MCF 10A (cell line): ENCODE measurements at places on chromosomes 12 and 14.
A peak's percentile ranks its signal among the peaks of the same experiment; 100 is the strongest.

- no peak for DNase-seq
- H3K27me3 ChIP-seq: peaks cover 41% of the 10 kb centered on the region
- no peaks in the 10 kb centered on the region for H3K4me1 ChIP-seq
- H3K36me3 ChIP-seq: peaks cover 6% of the 10 kb centered on the region
Measured at GRCh38 chr14:101505236-101505970, 55.9 kb upstream of the DIO3 start.

DNA sequence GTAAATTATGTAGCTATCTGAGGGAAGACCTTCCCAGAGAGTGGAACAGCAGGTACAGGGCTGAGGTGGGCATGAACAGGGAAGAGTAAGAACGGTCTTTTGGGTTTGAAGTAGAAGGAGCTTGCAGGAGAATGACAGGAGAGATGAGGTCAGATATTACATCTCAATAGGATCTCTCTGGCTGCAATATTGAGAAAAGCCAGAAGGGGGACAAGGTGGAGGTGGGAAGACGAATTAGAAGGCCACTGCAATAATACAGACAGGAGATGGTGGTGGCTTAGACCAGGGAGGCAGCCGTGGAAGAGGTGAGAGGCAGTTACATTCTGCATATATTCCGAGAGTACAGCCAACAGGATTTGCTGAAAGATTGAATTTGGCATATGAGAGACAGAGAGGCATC, 310.2 kb downstream of the APAF1 start:
- no peaks in the 10 kb centered on the region for H3K27me3 ChIP-seq
- no peak overlapping the region for H3K27ac ChIP-seq
- H3K4me1 ChIP-seq: no peaks in the 10 kb centered on the region
- H3K36me3 ChIP-seq: peaks cover 4% of the 10 kb centered on the region

- no peak for DNase-seq
- H3K27me3 ChIP-seq: no peaks in the 10 kb centered on the region
- H3K27ac ChIP-seq: no peak overlapping the region
- H3K36me3 ChIP-seq: no peaks in the 10 kb centered on the region
Measured at GRCh38 chr14:53529519-53529918, 376.4 kb upstream of the DDHD1 start.

- no peak overlapping the region for H3K4me3 ChIP-seq
- H3K27ac ChIP-seq: no peak overlapping the region
- no peaks in the 10 kb centered on the region for H3K36me3 ChIP-seq
- no peaks in the 10 kb centered on the region for H3K4me1 ChIP-seq
Measured at GRCh38 chr14:41606282-41606531, 469 bp upstream of the LRFN5 start.

DNA sequence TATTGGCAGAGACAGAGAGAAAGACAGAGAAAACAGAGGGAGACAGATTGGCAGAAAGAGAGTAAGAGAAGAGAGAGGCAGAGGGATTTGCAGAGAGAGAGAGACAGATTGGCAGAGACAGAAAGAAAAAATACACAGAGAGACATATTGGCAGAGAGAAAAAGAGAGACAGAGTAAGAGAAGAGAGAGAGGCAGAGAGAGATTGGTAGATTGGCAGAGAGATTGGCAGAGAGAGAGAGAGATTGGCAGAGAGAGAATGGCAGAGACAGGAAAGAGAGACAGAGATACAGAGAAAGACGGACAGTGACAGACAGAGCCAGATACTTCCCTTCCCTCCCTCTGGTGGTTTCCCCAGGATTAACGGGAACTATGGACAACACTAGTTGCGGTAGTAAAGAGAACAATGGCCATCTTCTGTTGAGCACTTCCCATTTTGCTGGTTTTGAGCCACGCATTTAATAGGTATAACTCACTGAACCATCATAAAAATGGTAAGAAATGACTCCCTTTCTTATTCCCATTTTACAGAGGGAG, 2.6 kb upstream of the NOS1 start:
- no peak overlapping the region for H3K4me3 ChIP-seq
- H3K36me3 ChIP-seq: no peaks in the 10 kb centered on the region
- H3K27me3 ChIP-seq: peaks cover 29% of the 10 kb centered on the region
- no peak overlapping the region for H3K27ac ChIP-seq

DNA sequence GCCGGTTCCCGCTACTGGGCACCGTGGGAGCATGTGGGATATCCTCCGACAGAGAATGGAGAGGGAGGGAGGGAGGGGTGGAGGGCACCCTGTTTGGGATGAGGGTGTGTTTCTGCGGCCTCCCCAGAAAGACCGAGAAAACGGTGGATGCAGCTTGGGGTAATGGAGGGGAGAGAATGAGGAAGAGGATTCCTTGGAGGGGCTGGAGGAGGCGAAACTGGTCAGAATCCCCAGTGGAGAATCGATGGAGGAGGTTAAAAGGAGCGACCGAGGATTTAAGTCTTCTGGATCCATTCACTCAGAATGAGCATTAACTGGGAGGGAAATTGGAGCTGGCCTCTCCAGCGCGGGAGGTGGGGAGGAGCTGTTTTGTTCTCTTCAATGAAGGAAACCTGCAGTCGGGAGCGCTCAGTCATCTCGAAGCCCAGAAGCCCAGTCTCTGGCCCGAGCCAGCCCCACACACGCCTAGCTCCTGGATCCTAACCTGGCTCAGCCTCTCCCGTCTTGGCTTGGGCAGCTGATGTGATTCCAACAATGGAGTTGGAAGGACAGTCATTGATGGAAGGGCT, 581 bp downstream of the ARG2 start:
- peaks cover 30% of the 10 kb centered on the region for H3K4me1 ChIP-seq
- DNase-seq: peak; percentile 11
- H3K4me3 ChIP-seq: peak overlapping the region; percentile 83
- H3K36me3 ChIP-seq: no peaks in the 10 kb centered on the region

GRCh38 chr12:1297206-1297605, 297.2 kb downstream of the FBXL14 start:
- H3K27me3 ChIP-seq: no peaks in the 10 kb centered on the region
- peaks cover 42% of the 10 kb centered on the region for H3K36me3 ChIP-seq
- H3K4me1 ChIP-seq: no peaks in the 10 kb centered on the region
- no peak for DNase-seq
- H3K27ac ChIP-seq: no peak overlapping the region

DNA sequence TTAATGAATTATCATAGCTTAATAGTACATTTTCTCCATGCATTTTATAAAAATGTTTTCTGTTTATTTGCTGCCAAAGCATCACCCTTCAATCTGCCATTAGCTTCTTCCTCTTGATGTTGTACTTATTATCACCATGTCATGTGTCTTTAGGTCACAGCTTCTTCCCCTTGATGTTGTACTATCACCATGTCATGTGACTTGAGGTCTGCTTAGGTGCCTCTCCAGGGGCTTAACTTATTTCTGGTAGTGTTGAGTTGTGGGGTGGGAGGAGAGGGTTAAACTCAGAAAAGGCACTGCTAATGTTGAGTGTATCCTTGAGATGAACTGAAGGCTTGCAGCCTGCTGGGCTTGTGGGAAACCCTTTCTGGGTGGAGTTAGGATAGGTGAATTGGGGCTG, 87.8 kb downstream of the DAAM1 start:
- H3K4me3 ChIP-seq: no peak overlapping the region
- no peaks in the 10 kb centered on the region for H3K27me3 ChIP-seq
- H3K27ac ChIP-seq: peak overlapping the region; percentile 81
- DNase-seq: no peak

GRCh38 chr12:1662761-1663439, 28.0 kb upstream of the ADIPOR2 start:
- no peaks in the 10 kb centered on the region for H3K36me3 ChIP-seq
- peaks cover 9% of the 10 kb centered on the region for H3K4me1 ChIP-seq
- peak overlapping the region; percentile 56 for H3K4me3 ChIP-seq
- peak overlapping the region; percentile 28 for H3K27ac ChIP-seq
- no peak for DNase-seq
- H3K27me3 ChIP-seq: no peaks in the 10 kb centered on the region

DNA sequence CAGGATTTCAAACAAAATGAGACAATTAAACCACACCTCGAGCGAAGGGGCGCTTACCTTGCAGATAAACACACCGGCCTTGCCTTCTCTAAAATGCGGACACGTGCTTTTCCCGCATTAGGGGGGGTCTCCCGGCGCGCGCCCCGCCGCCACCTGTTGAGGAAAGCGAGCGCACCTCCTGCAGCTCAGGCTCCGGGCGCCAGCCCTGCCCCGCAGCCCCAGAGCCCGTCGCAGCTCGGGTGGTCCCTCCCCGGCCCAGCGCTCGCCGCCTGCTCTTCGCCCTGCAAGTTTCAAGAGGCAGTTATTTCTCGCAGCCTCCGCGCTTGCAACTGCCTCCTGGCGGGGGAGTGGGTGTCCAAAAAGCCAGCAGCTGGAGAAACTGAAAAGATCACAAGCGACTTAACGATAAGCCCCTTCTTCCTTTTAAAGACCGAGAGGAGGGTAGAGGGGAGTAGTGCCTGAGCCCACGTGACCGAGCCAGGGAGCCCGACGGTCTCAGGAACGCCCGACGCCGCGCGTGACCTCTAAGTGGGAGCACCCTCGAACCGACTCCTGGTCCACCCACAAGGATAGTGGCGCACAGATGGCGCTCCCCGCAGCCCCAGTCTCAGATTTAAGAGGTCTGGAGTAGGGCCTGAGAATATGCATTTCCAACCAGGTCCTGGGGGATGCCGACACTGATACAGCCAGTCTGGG, at the start of gene ESR2:
Gene ESR2, minus strand, starts transcription at position 396 of the 696 bp plus-strand sequence. CDS start 11,386 bp downstream, outside the sequence.
- no peak within 1 kb of the TSS for H3K4me3 ChIP-seq
- no peaks in the 10 kb centered on the region for H3K36me3 ChIP-seq
- no peak for DNase-seq

- no peaks in the 10 kb centered on the region for H3K36me3 ChIP-seq
- H3K27ac ChIP-seq: no peak overlapping the region
- H3K4me1 ChIP-seq: peaks cover 6% of the 10 kb centered on the region
- no peaks in the 10 kb centered on the region for H3K27me3 ChIP-seq
- no peak for DNase-seq
Measured at GRCh38 chr14:55223364-55223763, 32.0 kb upstream of the DLGAP5 start.

DNA sequence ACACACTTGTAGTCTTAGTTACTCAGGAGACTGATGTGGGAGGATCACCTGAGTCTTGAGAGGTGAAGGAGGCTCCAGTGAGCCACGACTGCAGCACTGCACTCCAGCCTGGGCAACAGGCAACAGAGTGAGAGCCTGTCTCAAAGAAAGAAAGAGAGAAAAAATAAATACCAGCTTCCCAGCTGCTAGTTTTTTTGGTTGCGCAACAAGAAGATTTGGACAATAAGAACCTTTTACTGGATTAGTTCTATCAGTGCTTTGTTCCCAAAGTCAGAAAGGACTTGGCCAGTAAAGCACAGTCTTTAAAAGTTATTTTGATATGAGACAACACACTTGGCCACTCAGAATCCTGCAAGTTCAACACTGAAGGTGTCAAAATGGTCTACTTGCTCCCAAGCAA, 768.1 kb upstream of the LRFN5 start:
- no peak for DNase-seq
- no peak overlapping the region for H3K27ac ChIP-seq
- H3K27me3 ChIP-seq: no peaks in the 10 kb centered on the region
- no peaks in the 10 kb centered on the region for H3K36me3 ChIP-seq
- no peak overlapping the region for H3K4me3 ChIP-seq

DNA sequence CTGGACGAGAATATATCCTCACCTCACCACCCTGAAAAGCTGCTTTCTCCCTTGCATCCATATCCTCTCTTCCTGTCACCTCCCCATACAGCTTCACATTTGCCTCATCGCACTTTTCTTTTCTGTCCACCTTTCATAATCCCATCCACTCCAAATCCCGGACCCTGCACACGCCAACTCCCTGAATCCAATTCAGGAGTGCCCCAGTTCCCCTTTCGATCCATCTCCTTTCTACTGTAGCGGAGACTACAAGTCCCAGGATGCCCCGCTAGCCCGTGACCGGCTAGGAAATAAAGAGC, 2.5 kb downstream of the TMEM253 start:
- H3K27ac ChIP-seq: peak overlapping the region; percentile 67
- no peaks in the 10 kb centered on the region for H3K36me3 ChIP-seq
- no peak for DNase-seq
- no peaks in the 10 kb centered on the region for H3K27me3 ChIP-seq
- peaks cover 55% of the 10 kb centered on the region for H3K4me1 ChIP-seq
- peak overlapping the region; percentile 84 for H3K4me3 ChIP-seq

GRCh38 chr12:110289044-110289710, 8.1 kb downstream of the ATP2A2 start:
- DNase-seq: no peak
- H3K36me3 ChIP-seq: peaks cover 89% of the 10 kb centered on the region
- H3K4me1 ChIP-seq: peaks cover 24% of the 10 kb centered on the region
- H3K27me3 ChIP-seq: no peaks in the 10 kb centered on the region
- no peak overlapping the region for H3K4me3 ChIP-seq

DNA sequence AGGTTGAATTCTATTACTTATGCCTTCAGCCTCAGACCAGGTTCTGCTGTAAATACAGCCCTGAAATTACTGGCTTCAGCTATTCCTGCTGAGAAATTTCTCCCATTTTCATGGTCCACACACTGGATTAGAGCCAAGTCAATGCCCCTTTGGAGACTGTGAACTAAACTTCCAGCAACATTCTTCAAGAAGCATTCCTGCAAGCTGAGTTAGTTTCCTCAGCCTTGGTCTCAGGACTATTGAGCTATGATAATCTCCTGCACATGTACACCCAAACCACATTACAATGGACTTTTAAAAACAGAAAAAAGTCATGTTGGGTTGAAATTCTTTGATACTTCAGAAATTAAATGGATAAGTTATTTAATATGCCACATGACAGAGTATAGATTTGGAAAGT, 58.0 kb upstream of the AVPR1A start:
- peaks cover 7% of the 10 kb centered on the region for H3K4me1 ChIP-seq
- peaks cover 64% of the 10 kb centered on the region for H3K27me3 ChIP-seq
- no peak overlapping the region for H3K27ac ChIP-seq
- DNase-seq: no peak
- no peak overlapping the region for H3K4me3 ChIP-seq
- no peaks in the 10 kb centered on the region for H3K36me3 ChIP-seq

DNA sequence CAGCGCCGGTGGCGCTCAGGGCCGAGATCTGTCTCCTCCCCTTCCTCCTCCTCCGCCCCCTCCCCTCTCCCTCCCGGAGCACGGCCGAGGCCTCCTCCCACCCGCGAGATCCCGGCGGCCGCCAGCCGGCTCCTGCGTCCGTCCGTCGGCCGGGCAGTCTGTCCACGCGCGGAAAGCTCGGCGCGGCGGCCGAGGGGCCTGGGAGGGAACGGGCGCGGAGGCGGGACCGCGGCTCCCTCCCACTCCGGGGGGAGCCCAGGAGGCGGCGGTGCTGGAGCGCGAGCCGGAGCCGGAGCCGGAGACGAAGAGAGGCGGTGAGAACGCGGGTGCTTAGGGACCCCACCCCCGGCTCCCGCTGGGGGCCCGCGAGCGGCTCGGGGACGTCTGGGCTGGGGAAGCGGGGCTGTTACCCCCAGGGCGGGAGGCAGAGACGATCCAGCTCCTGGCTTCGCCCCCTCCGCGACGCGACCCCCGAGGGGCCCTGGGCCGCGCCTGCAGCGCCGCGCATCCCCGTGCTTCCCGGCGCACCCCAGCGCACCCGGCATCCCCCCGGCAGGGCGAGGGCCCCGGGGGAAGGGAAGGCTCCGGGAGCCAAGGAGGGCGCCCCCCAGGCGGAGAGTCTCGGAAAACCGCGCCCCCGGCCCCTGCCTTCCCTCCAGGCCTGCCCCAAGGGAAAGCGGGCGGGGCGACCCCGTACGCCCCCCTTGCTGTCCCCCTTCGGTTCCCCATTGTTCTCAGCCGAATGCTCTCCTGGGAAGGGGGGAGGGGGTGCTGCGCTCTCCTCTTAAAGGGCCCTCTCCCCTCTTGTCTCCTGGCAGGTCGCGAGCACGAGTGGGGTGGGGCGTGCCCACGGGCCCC, at the start of gene DTX1:
Gene DTX1, plus strand, starts transcription at position 100 of the 858 bp plus-strand sequence. CDS start 1,463 bp downstream, outside the sequence.
- no peaks in the 10 kb centered on the region for H3K4me1 ChIP-seq
- no peaks in the 10 kb centered on the region for H3K36me3 ChIP-seq
- no peak within 1 kb of the TSS for H3K4me3 ChIP-seq

GRCh38 chr14:68940614-68941185, 38.4 kb downstream of the ACTN1 start:
- H3K4me3 ChIP-seq: no peak overlapping the region
- no peak for DNase-seq
- H3K36me3 ChIP-seq: peaks cover 4% of the 10 kb centered on the region
- peaks cover 65% of the 10 kb centered on the region for H3K4me1 ChIP-seq
